ENCODE measurements at places on chromosomes 11 and 22. TPM values are rescaled to one million over a fixed set of nuclear protein-coding genes. Genes with fewer than 3 reads are reported as not detected.

CELSR1 gene
- total RNA-seq: 38.5 TPM

TRIM3 gene
- total RNA-seq: 25.4 TPM

- H3K27me3 ChIP-seq: no peaks in the 10 kb centered on the region
- DNase-seq: no peak
- no peak overlapping the region for H3K27ac ChIP-seq
Measured at GRCh38 chr22:32830473-32830872, 29.0 kb downstream of the TIMP3 start.

DNA sequence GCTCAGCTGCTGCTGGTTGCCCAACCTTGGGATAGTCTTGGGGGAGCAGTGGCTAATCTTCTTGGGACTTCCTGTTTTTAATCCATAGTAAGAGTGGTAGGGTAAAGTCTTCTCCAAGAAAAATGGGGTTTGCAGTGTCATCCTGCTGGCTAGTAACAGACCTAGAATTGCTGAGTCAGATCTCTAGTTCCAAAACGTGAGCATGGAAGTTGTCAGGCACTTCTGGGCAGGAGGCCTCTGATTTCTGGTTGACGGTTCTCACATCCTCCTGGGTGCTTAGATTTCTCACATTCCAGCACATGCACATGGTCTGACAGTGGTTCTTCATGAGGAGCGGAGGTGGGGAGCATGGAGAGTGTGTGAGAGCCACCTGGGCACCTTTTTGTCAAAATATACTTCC lies 410.0 kb downstream of the OPCML start:
- H3K27ac ChIP-seq: no peak overlapping the region
- no peaks in the 10 kb centered on the region for H3K27me3 ChIP-seq
- no peak for DNase-seq
- H3K4me3 ChIP-seq: no peak overlapping the region
- no peaks in the 10 kb centered on the region for H3K4me1 ChIP-seq

DNA sequence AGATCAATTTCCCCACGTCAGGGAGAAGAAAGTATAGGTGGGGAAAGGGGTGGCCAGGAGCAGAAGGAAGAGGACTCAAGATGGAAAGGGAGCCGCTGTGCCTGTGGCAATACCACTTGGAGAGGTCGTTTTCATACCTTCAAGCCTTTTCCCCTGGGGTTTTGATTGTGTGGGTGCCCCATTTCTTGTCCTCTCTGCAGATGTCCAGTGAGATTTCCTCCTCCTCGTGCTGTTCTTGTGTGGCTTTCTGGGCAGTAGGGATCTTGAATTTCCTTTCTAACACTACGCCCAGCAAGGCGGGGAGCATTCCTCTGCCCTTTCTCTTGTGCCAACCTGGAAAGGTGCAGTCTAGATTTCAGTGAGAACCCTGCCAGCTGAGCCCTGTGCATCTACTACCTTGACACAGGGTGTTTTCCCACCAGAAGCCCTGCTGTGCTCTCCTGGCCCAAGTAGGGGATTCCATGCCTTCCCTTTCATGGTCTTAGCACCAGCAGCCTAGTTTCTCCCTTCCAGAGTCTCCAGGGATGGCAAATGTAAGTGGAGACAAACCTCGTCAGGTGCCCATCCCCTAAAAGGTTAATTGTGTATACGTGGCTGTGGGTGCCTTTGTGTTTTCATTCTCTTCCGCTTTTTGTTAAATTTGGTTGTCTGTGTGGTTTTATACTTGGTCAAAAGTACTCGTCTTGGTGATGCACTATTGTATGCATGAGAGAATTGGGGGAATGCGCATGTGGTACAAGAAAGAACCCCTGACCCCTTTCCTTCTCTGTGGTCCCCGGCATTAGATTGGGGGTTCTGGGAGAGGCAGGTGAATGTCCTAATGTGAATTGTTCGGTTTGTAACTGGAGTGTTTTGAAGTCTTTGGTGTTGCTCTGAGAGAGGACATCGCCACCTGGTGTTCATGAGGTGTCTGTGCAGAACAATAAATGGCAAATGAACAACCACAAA lies 71.4 kb upstream of the MPEG1 start:
- no peak overlapping the region for H3K4me3 ChIP-seq
- H3K27ac ChIP-seq: no peak overlapping the region
- H3K4me1 ChIP-seq: no peaks in the 10 kb centered on the region

DNA sequence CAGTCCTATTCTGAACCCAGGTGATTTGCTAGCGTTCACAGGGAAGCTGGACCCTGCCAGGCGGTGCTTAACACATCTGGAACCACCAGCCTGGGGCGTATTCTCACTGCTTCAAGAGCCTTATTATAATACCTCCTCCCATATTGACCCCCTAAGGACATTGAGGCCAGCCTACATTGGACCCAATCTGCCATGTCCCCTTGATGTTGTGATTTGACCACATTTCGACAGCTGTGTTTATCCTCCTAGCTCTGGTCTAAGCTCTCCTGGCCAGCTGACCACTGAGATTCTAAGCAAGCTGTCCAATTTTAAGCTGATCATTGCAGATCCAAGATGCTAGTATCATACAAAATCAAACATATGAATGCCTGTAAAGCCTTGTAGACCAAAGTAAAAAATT lies 148.1 kb upstream of the BLID start:
- no peak overlapping the region for H3K4me3 ChIP-seq
- no peaks in the 10 kb centered on the region for H3K36me3 ChIP-seq
- no peak overlapping the region for H3K27ac ChIP-seq
- DNase-seq: no peak

GRCh38 chr11:120689596-120690275 lies 178.2 kb downstream of the GRIK4 start:
- H3K27me3 ChIP-seq: peaks cover 18% of the 10 kb centered on the region
- H3K4me3 ChIP-seq: no peak overlapping the region
- no peak overlapping the region for H3K27ac ChIP-seq
- no peaks in the 10 kb centered on the region for H3K36me3 ChIP-seq

DNA sequence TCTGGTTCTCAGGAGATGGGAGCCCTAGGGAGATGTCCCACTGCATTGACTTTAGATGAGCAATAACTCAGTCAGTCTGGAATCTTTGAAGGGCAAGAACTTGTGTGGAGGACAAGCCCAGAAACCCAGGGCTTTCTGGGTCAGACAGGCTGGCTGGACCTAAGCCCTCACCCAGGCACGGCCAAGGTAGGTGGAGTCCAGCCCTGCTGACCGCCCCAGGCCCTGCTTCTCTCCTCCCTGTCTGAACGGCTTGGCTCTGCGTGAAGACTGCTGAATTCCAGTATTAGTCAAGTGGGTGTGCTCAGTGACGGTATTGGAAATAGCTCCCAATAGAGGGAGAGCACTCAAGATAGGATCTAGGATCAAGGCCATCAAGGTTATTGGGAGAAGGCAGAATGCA lies 6.1 kb downstream of the CXCR5 start:
- peaks cover 25% of the 10 kb centered on the region for H3K4me1 ChIP-seq
- peak overlapping the region; percentile 11 for H3K27ac ChIP-seq
- DNase-seq: peak; percentile 71
- H3K36me3 ChIP-seq: no peaks in the 10 kb centered on the region
- no peaks in the 10 kb centered on the region for H3K27me3 ChIP-seq
